Effector memory CD4-positive, alpha-beta T cell (primary cell): ENCODE measurements at places on chromosomes 1 and 21.

DNA sequence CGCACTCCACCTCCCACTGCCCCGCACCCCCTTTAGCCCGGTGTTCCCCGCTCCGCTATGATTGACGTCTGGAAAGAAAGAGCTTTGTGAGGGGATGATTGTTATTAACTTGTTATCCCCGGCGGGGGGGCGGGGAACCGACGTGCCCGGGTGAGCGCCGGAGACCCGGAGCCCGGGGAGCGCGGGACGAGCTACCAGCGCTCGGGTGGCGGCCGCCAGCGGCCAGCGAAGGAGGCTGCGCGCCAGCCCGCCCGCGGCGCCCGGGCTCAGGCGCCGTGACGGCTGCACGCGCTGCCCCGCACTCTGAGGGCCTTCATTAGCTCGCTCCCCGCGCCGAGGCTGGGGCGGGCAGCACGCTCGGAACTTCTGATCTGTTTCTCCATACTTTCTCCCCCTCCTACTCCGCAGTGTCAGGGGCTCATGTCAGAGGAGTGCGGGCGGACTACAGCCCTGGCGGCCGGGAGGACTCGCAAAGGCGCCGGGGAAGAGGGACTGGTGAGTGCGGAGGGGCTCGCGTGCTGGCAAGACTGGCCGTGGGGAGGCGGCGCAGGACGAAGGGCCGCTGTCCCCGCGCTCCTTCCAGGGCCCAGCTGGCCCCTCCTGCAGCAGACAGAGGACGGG lies 2.1 kb downstream of the LHX8 start:
- H3K27me3 ChIP-seq: peaks cover 14% of the 10 kb centered on the region
- H3K4me3 ChIP-seq: no peak overlapping the region
- H3K4me1 ChIP-seq: no peaks in the 10 kb centered on the region
- DNase-seq: no peak
- H3K27ac ChIP-seq: no peak overlapping the region

- H3K4me1 ChIP-seq: no peaks in the 10 kb centered on the region
- no peak overlapping the region for H3K4me3 ChIP-seq
- no peaks in the 10 kb centered on the region for H3K36me3 ChIP-seq
- no peak for DNase-seq
- no peaks in the 10 kb centered on the region for H3K27me3 ChIP-seq
Observed at GRCh38 chr1:36493524-36493923, 10.8 kb upstream of the CSF3R start.

- H3K4me3 ChIP-seq: no peak overlapping the region
- no peaks in the 10 kb centered on the region for H3K27me3 ChIP-seq
- no peaks in the 10 kb centered on the region for H3K36me3 ChIP-seq
- no peaks in the 10 kb centered on the region for H3K4me1 ChIP-seq
- H3K27ac ChIP-seq: no peak overlapping the region
Observed at GRCh38 chr1:182135946-182136345, 74.4 kb upstream of the ZNF648 start.

DNA sequence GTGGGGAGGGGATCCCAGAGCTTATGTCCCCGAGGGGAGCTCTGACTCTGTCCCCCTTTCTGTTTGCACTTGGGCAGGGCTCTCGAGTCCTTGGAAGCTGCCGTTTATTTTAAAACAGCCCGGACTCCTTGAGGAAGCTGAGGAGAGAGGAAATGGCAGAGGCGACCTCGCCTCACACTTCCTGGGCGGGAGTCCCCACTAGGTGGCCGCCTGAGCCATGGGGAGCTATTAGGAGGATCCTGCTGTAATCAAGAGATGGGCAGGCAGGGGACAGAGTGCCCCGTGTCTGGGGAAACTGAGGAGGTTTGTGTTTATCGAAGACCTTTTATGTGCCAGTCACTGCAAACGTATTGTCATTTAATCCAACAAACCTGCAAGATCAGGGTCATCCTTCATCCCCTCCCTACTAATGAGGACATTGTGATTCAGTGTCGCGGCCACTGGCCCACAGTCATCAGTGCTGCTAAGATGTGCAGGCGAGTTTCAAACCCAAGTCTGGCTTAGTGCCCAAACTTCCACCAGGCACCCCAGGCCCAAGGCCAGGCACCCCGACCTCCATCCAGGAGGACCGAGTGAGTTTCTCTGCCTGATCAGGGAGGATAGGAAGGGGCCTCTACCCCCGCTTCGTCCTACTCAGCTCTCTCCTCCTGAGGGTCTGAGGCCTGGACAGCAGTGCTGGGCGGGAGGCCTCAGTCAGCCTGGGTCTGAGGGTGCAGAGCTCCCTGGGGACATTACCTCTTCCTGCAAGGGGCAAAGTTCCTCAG lies 316.9 kb upstream of the VAMP3 start:
- H3K36me3 ChIP-seq: no peaks in the 10 kb centered on the region
- no peak for DNase-seq
- no peaks in the 10 kb centered on the region for H3K27me3 ChIP-seq
- no peaks in the 10 kb centered on the region for H3K4me1 ChIP-seq
- no peak overlapping the region for H3K4me3 ChIP-seq
- no peak overlapping the region for H3K27ac ChIP-seq

- H3K27ac ChIP-seq: no peak overlapping the region
- no peaks in the 10 kb centered on the region for H3K27me3 ChIP-seq
- no peaks in the 10 kb centered on the region for H3K4me1 ChIP-seq
- no peaks in the 10 kb centered on the region for H3K36me3 ChIP-seq
Observed at GRCh38 chr1:157442065-157442464, 110.2 kb downstream of the FCRL5 start.

GRCh38 chr1:33042831-33043230 lies 6.1 kb upstream of the AK2 start:
- no peak overlapping the region for H3K27ac ChIP-seq
- H3K36me3 ChIP-seq: no peaks in the 10 kb centered on the region
- peaks cover 6% of the 10 kb centered on the region for H3K4me1 ChIP-seq
- DNase-seq: no peak
- H3K27me3 ChIP-seq: no peaks in the 10 kb centered on the region
- no peak overlapping the region for H3K4me3 ChIP-seq

- no peak overlapping the region for H3K4me3 ChIP-seq
- H3K4me1 ChIP-seq: no peaks in the 10 kb centered on the region
- no peak overlapping the region for H3K27ac ChIP-seq
- no peaks in the 10 kb centered on the region for H3K27me3 ChIP-seq
- no peaks in the 10 kb centered on the region for H3K36me3 ChIP-seq
- DNase-seq: no peak
Observed at GRCh38 chr1:115761601-115762302, 6.8 kb downstream of the CASQ2 start.

GRCh38 chr1:210448297-210448892 lies 119.7 kb downstream of the HHAT start:
- no peaks in the 10 kb centered on the region for H3K36me3 ChIP-seq
- DNase-seq: no peak
- H3K4me1 ChIP-seq: peaks cover 9% of the 10 kb centered on the region

GRCh38 chr1:185409345-185409744 lies 92.3 kb upstream of the IVNS1ABP start:
- H3K27ac ChIP-seq: no peak overlapping the region
- no peaks in the 10 kb centered on the region for H3K36me3 ChIP-seq
- no peaks in the 10 kb centered on the region for H3K4me1 ChIP-seq
- no peak for DNase-seq
- no peak overlapping the region for H3K4me3 ChIP-seq
- H3K27me3 ChIP-seq: no peaks in the 10 kb centered on the region

DNA sequence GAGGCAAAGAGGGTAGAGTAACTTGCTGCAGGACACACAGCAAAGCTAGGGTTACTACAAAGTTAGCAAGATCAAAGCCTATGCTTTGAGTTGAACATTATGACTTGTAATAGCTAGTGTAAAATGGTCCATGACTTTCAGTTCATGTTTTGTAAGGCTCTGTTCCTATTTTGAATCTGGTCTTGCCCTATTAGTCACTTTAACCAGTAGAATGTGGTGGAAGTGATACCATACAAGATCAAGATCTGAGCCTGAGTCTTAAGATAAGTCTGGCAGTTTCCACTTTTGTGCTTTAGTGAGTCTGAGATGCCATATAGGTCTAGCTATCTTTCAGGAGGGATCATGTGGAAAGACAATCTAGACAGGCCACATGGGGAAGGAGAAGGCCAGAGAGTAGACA lies 282.1 kb upstream of the BRINP3 start:
- DNase-seq: no peak
- no peak overlapping the region for H3K4me3 ChIP-seq
- no peaks in the 10 kb centered on the region for H3K27me3 ChIP-seq
- no peak overlapping the region for H3K27ac ChIP-seq

DNA sequence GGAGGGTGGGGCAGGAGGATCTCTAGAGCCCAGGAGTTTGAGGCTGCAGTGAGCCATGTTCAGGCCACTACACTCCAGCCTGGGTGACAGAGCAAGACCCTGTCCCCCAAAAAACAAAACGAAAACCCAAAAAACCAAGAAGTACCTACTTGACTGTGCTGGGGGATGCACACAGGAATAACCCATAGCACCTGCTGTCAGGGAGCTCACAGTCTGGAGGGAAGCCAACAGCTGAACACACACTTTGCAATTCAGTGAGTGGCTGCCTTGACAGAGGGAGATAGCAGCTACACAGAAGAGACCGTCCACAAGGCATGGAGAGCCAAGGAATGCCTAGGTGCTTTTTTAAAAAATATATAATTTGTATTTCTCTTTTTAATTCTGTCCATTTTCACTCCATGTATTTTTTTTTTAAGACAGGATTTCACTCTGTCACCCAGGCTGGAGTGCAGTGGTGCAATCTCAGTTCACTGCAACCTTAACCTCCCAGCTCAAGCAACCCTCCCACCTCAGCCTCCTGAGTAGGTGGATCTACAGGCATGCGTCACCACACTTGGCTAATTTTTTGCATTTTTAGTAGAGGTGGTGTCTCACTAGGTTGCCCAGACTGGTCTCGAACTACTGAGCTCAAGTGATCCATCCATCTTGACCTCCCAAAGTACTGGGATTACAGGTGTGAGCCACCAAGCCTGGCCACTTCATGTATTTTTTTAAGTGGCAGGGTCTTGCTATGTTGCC lies 68.7 kb downstream of the NID1 start:
- DNase-seq: no peak
- no peaks in the 10 kb centered on the region for H3K36me3 ChIP-seq
- no peak overlapping the region for H3K27ac ChIP-seq
- H3K4me1 ChIP-seq: peaks cover 23% of the 10 kb centered on the region

GRCh38 chr1:178648151-178648550 lies 76.9 kb upstream of the RALGPS2 start:
- no peak overlapping the region for H3K4me3 ChIP-seq
- no peak overlapping the region for H3K27ac ChIP-seq
- no peaks in the 10 kb centered on the region for H3K27me3 ChIP-seq
- no peaks in the 10 kb centered on the region for H3K4me1 ChIP-seq
- H3K36me3 ChIP-seq: no peaks in the 10 kb centered on the region
- no peak for DNase-seq

- H3K27ac ChIP-seq: no peak overlapping the region
- no peaks in the 10 kb centered on the region for H3K27me3 ChIP-seq
- H3K4me1 ChIP-seq: no peaks in the 10 kb centered on the region
Observed at GRCh38 chr1:186476264-186477040, 15.5 kb upstream of the PDC start.

GRCh38 chr1:53314606-53315005 lies 13.3 kb downstream of the LRP8 start:
- no peaks in the 10 kb centered on the region for H3K36me3 ChIP-seq
- DNase-seq: no peak
- no peaks in the 10 kb centered on the region for H3K27me3 ChIP-seq
- no peak overlapping the region for H3K27ac ChIP-seq
- H3K4me3 ChIP-seq: no peak overlapping the region

GRCh38 chr1:85862456-85862855 lies 154.2 kb upstream of the ZNHIT6 start:
- H3K27ac ChIP-seq: no peak overlapping the region
- H3K36me3 ChIP-seq: no peaks in the 10 kb centered on the region
- H3K4me1 ChIP-seq: no peaks in the 10 kb centered on the region
- DNase-seq: no peak
- H3K4me3 ChIP-seq: no peak overlapping the region
- H3K27me3 ChIP-seq: no peaks in the 10 kb centered on the region

- H3K4me1 ChIP-seq: peaks cover 6% of the 10 kb centered on the region
- no peak overlapping the region for H3K27ac ChIP-seq
- H3K27me3 ChIP-seq: no peaks in the 10 kb centered on the region
- H3K36me3 ChIP-seq: peaks cover 35% of the 10 kb centered on the region
Observed at GRCh38 chr1:17432412-17432811, 7.1 kb downstream of the RCC2 start.

GRCh38 chr1:202592146-202592545 lies 118.1 kb downstream of the SYT2 start:
- DNase-seq: no peak
- no peaks in the 10 kb centered on the region for H3K36me3 ChIP-seq
- H3K27me3 ChIP-seq: no peaks in the 10 kb centered on the region
- H3K4me1 ChIP-seq: no peaks in the 10 kb centered on the region
